ENCODE measurements at places on chromosomes 11 and 22.

GRCh38 chr22:23175817-23176644 is 4.3 kb upstream of the BCR start:
- no peak for DNase-seq

DNA sequence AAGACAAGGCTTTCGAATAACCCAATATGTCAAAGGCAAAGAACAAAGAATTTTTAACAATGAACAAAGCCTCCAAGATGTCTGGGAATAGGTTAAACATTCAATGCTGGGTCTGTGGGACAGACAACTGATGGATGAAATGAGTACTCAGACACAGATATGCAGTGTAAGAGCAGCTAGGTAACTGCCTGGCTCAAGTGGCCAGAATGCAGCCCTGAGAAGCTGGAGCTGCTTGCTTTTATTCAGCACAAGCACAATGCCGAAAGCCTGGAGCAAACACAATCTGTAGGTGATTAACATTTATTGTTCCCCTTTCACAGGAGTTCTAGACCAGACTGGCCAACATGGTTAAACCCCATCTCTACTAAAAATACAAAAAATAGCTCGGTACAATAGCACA is 24.0 kb downstream of the GLYAT start:
- no peak for DNase-seq

GRCh38 chr11:72736452-72737069 is 15.6 kb downstream of the ARAP1 start:
- peak; percentile 80 for DNase-seq

DNA sequence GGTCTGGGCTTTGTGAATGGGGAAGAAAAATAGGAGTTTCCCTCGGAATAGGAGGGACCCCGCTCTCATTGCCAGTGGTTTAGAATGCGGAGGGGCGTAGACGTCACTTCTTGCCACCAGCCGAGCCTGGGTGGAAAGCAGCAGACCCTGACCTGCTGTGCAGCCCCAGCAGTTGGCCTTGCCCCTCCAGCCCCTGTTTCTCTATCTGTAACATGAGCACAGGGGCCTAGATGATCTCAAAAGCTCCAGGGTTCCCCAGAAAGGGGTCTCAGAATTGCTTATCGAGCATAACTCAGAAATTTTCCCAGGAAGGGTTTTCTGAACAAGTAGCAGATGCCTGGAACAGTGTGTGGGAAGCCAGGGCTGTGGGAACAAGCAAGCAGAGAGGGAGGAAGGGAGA is 43.9 kb downstream of the C11orf91 start:
- no peak for DNase-seq

DNA sequence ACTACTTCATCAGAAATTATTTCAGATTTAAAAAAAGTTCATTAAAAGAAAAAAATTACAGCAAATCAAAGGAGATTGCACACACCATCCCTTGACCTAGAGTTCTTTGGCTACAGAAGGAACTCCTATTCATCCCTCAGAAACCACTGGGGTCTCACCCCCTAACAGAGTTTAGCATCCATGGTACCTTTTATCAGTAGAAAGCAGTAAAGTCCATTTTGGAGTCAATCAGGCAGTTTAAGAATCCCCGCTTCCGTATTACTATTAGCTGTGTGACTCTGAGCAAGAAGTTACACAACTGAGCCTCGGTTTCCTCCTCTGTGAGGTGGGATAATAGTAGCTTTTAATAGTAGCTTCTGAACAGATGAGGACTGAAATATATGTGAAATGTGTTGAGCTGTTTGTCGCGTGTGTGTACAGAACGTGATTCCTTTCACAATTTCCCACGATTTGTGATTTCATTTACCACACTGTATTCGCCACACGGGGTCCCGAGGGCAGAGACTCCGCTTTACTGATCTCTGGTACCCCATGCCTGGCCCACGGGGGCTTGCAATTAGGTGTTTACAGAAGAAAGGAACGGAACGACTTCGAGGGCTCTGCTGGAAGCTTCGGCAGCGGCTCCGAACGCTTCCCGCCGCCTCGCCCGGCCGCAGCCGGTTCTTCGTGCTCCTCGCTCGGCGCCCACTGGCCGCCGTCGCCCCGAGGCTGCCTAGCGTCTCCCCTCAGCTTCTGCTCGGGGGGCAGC is 72.5 kb upstream of the ZBED5 start:
- DNase-seq, result no peak

DNA sequence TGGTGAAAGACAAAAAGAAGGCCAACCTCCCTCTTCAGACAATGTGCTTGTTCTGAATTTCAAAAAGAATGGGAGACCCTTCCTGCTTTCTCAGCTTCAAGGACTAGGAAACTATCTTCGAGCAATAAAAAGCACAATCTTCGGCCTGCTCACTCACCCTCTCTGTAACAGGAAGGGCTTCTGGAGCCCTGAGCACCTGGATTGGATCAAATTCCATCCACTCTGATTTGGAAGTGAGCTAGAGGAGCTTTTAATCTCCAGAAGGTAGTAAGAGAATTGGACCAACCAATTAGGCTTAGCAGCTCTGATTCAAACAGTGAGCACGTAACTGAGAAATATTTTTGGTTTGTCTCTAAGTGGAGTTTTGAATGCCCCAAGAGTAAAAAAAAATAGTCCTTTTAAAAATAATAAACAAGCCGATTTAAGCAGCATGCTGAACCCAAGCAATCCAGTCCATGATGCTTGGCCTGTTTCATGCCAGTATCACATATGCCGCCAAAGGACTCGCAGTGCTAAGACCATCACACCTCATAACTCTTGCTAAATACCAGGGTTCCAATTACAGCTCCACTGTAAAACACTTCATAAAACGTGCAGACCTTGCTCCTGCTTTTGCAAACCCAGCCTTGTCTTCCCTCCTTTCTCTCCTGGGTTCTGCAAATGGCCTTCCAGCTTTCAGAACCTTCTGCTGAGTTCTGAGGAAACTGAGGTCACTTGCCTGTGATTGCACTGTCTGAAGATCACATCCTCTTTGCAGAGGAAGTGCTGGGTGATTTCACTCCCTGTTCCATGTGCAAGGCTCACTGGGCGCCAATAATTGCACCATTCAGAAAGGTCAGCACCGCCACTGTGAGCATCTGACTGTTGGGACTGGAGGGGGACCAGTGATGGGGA is 74.4 kb downstream of the SLC1A2 start:
- no peak for DNase-seq

DNA sequence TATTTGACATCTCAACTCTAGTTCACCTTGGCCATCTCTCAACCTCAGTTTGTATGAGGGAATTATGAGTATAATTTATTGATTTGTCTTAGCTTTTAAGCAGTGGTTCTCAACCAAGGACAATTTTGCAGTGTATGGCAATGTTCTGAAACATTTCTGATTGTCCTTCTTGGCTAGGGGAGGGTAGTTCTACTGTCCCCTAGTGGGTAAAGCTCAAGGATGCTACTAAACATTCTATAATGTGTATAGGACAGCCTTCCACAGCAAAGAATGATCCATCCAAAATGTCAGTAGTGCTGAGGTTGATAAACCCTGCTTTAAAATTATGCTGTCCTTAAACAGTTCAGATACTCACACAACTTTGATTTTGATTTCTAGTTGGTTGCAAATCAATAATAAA is 78.1 kb upstream of the ALKBH3 start:
- no peak for DNase-seq

DNA sequence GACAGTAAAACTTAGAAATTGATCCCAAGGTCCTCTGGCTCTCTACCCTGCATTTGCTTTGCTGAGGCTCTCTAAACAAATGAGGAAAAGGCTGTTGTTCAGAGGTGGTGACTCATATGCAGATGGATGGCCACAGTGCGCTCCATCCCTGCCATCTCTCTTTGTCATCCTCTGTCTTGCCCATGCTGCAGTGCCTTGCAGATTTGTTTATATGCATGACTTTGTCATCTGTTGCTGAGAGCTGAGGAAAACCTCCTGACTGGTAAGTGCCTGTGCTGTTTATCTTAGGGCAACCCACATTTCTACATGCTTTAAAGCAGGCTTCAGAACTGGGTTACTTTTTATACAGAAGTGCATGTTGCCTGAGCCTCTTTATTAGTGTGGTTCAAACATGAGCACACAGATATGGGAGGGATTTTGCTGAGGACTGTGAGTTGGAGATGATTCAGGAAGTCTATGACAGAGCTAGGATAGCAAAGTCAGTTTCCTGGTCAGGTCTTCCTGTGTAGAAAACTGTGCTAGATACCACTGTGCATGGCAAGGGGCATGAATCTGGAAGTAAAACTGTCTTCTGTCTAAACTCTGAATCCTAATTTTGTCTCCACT is 57.4 kb downstream of the JAM3 start:
- DNase-seq, result no peak

- no peak for DNase-seq
Measured at GRCh38 chr11:57490456-57491248, 24.9 kb downstream of the SLC43A1 start.

DNA sequence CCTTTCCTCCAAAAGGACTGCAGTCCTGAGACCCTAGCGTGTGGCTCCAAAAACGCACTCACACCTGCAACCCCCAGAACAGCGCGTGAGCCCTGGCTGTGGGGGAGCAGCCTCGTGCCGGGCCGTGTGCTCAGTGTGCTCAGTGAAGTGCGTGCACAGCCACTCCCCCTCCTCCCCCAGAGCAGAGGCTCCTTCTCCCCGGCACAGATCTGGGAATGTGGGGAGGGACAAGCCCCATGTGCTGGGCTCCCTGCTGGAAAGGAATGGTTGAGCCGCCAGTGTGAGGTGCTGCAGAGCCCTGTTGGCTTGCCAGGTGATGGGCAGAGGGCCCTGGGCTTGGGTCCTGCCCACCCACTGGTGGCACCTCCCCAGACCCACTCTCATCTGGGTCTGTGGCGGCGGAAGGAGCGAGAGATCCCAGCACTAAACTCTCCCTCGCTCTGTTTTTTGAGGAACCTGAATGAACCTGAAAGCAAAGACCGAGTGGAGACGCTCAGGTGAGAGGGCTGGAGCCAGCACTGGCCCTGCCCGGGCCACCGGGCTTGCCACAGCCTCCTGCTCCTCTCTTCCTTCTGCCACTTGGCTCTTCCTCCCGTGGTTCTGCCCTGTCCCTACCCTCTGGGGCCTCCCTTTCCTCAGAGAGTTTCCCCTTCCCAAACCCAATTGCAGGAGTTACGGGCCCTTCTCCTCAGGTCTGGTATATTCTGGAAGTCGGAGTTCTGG is 9.0 kb downstream of the RCOR2 start:
- no peak for DNase-seq

- no peak for DNase-seq
Measured at GRCh38 chr22:20864186-20864908, 5.5 kb downstream of the SNAP29 start.

- DNase-seq, result no peak
Measured at GRCh38 chr11:70603756-70604211, 205.5 kb downstream of the CTTN start.

GRCh38 chr22:23677701-23677995 is 13.2 kb upstream of the RGL4 start:
- no peak for DNase-seq

DNA sequence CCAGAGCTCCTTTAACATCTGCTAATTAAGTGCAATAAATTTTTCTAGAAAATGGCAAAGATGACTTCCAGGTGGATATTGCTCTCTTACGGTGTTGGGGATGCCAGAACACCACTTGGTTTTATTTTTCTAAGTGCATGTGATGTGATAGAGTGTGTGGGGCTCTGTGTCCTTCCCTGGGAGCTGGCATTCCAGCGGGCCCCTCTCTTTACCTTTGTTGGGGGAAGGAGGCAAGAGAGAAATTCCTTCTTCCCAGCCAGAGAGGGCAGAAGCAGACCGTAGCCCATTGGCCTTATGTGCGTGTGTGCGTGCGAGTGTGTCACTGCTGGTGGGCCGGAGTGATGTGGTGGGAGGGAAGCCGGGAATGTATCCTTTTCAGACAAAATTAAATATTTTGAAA is 17.2 kb downstream of the TEF start:
- DNase-seq, result no peak

DNA sequence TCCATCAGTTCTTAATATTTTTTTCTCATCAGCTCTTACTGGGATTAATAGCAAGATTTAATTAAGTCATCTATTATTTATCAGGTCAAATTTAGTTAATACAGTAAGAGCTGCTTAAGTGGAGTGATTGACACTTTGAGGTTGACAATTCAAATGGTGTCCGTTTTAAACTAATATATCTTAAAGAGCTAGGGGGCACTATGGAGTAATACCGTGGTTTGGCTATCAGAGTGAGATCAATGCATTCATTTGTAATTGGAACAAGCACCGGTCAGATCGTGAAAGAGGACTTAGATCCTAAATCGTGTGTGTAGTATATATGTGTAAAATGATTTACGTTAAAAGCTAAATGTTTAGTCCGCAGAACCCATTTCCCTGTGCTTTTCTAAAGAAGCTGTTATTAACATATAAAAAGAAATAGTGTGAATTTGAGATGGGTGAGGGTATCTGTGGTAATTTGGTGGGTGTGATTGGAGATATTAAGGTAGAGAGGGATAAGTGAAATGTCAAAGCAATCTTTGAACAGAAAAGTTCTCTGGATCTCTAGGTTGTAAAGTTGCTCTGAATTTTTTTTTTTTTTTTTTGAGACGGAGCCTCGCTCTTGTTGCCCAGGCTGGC is 2.3 kb downstream of the SIK2 start:
- no peak for DNase-seq

- DNase-seq, result no peak
Measured at GRCh38 chr11:35286126-35286525, 133.2 kb downstream of the SLC1A2 start.

- DNase-seq, result no peak
Measured at GRCh38 chr11:96033095-96033494, 109.2 kb upstream of the MTMR2 start.

GRCh38 chr22:36323182-36323854 is 64.4 kb downstream of the MYH9 start:
- DNase-seq, result no peak

DNA sequence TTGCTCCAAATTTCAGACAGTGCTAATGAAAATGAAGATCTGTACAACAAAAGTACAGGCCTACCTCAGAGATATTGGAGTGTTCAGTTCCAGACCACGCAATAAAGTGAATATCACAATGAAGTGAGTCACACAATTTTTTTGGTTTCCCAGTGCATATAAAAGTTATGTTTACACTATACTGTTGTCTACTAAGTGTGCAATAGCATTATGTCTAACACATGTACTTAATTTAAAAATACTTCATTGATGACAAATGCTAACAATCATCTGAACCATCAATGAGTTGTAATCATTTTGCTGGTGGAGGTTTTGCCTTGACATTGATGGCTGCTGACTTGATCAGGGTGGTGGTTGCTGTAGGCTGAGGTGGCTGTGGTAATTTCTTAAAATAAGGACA is 60.6 kb upstream of the E2F8 start:
- no peak for DNase-seq

DNA sequence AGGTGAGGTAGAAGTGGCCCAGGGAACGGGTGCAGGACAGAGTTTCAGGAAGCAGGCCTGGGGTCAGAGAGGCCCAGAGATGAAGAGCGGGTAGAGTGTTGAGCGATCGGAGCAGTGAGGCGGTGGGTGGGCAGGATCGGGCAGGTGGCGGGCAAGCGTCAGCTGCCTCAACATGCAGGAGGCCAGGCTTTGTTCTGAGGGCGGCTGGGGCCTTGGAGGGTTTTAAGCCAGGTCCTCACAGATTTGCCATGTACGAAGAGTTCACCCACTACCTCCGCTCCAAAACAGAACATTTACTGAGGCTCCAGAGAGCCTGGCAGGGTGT is 29.4 kb downstream of the FLRT1 start:
- no peak for DNase-seq

Data from CD4-positive, alpha-beta T cell (primary cell).